ENCODE measurements at places on chromosomes 4 and X.

DNA sequence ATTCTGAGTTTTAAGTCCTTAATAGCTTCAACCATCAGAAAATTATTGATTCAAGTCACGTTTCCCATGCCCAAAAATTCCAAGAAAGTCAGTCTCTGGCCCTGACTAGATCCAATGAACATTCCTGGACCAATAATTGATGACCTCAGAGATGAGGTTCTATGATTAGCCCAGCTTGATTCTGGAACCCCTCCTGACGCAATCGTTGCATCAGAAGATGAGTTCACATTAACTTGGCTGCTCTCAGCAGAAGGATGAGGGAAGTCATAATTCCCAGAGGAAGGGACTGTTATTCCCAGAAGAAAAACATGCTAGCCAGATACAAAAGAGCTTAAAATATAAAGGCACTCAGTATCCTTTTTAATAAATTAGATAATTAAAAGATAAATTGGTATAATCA lies 34.3 kb upstream of the CPEB2 start:
- no peak for DNase-seq

- DNase-seq, result no peak
These were observed 76.3 kb downstream of the PTTG2 start for GRCh38 chr4:38036548-38036947.

GRCh38 chrX:7062903-7063302 lies 84.6 kb upstream of the STS start:
- DNase-seq, result no peak

DNA sequence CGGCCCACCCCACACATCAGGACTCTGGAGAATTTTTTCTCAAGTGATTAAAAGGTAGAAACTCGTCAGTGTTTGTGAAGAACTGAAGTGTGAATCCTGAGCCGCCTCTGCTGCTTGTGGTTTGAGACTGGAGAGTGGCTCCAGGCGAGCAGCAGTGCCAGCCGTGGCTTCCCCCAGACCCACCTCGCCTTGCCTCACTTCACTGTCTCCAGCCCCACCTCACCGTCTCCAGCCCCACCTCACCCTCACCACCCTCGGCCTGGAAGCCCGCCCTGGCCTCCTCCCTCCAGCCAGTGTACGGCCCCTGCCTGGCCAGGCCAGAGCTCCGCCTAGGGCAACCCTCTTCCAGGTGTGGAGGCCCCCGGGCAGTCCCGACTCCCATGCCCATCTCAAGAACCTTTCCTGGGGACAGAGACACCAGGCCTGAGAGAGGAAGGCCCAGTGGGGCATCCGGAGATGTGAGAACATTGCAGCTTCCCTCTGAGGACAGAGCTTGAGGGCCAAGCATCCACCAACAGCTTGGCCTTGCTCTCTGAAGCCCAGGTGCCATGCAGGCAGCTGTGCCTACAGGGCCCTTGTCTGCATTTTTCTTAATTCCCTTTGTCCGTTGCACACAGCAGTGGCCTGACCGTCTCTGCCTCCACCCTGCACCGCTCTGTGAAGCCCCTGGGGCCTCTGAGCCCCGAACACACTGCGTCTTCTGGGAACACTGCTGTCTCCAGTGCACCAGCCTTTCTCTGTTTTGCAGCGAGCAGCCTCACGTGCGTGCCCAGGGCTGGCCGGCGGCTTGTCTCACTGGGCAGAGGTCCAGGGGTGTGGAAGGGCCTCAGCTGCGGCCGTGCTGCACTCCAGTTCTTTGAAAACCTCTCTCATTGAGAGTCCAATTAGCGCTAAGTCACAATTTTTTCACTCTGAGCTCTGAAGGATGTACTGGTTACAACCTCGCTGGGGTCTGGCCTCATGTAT lies 13.8 kb downstream of the SH3BP2 start:
- DNase-seq, result no peak

- DNase-seq, result no peak
These were observed 90.6 kb downstream of the DCAF8L2 start for GRCh38 chrX:27680726-27681125.

DNA sequence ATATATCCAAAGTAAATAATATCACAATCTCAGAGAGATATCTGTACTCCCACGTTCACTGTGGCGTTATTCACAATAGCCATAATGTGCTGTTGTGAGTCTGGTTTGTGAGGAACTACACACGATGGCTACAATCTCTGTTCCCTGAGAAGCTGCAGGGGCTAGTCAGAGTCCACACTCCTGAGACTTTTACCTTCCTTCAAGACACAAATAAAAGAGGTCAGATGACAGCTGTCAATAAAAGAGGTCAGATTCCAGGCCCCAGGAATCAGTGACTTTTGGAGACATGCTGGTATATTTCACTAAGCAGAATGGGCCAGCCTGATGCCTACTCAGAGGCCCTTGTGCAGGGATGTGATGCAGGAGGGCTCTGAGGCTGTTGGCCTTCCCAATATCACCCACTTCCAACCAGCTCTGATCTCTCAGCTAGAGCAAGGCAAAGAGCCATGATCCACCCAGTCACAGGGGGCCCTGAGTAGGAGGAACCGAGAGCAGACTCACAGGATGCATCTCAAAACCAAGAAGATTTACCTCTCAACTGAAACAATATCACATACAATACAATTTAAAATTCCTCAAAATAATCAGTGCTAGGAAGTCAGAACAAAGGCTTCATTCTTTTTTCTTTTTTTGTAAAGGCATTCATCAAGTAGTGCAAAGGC lies 13.8 kb downstream of the FRYL start:
- no peak for DNase-seq

DNA sequence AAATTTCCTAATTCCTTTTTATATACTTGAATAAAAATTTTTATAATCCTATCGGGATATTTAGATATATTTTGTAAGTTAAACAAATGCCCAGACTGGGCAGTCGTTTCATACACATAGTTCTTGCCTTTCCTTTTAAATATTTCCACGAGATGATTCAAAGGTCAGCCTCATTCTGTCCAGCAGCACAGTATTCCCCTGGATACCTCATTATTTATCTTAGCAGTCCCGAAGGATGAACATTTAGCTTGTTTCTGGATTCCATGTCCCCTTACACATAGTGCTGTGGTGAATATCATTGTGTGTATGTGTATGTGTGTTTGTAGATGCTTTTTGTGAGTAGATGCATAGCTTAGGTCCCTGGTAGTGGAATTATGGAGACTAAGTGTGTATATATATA lies 38.3 kb downstream of the RAPGEF2 start:
- no peak for DNase-seq

DNA sequence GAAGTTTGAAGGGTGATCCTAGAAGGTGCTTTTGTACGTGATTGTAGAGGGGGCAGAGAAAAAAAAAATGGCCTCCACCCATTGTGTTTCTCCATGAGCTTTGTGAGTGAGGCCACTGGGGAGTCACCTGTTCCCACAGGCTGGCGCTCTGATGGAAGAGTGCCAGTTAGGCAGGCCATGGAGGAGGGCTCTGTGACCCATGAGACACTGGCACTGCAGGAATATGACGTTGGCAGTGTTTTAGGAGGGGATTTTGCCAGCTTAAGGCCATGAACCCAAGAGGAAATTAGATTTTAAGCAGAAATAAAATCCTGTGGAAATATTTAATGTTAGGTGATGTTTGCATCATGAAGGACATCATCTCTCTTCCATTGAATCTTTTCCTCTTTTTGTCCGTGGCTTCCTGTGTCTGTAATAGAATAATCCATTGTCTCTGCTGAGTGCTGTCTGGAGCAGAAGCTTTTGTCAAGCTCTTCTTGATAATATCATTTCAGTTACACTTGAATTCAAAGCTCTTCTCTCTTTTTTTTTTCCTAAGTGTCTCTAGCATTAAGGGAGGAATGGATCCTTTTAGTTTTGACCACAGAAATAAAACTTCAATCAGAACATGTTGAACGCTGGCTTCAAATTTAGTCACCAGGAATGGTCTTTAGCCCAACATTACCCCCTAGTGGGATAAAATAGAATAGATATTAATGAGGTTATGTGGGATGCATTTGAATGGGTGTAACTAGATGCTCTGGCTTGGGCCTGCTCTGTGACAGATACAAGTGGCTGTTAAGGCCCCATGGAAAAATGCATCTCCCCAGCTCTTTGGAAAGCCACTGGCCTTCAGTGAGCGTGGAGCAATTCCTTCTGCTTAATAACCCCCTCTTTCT lies 41.0 kb upstream of the UCP1 start:
- DNase-seq, result peak; percentile 51
